CD4-positive, alpha-beta T cell treated with Interleukin-15 for 1 hour (primary cell): ENCODE measurements at places on chromosomes 3 and 15.

DNA sequence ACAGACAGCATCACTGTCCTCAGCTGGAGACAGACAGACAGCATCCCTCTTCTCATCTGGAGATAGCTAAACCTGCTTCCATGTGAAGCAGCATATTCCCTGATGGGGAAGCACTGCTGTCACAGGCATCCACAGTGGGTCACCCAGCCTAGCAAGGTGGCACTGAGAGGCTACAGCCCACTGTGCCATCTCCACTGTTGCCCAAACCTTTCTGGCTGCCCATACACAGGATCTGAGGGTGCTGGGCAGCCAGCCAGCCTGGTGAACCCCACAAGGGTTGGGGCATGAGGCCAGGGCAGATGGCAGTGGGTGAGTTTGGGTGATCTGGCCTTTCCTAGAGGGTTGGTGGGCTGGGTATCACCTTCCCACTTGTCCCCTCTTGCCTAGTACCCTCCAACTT lies 11.7 kb downstream of the CHST13 start:
- DNase-seq, result peak; percentile 1

DNA sequence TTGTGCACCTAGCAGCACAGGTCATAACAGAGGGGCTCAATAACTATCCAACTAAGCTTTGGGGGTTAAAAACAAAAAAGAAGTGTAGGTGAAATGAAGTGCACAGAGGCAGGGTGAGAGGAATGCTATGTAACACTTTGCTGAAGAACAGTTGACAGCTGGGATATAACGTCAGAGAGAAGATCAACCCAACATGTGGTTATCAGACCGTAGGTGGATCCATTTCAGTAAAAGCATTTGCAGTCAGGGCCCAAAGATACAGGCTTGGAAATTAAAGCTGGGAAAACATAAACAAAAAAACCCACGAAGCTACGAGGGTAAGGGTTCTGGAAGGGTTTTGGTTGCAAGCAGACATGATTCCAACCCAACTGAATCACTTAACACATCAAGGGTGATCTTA lies 377.5 kb upstream of the NR2F2 start:
- no peak for DNase-seq

- DNase-seq, result no peak
Measured at GRCh38 chr3:147895509-147895908, 486.3 kb downstream of the ZIC1 start.

GRCh38 chr15:81301815-81302399 lies 22.0 kb downstream of the STARD5 start:
- peak; percentile 69 for DNase-seq

DNA sequence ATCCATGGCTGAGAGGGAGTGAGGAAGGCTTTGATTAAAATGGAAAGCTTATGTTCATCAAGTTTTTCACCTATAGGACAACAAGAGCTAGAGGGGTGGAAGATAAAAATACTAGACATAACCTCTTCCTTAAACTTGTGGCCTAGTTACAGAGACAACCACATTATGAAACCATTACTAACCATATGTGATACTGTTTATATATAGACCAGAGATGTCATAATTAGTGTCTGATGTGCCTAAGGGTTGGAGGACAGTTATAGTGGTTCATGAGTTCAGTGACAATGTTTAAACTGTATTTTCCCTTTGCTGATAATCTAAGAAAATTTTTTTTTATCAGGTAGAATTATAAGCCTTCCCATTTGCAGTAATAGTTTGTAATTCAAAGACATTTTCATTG lies 23.7 kb downstream of the PHLDB2 start:
- no peak for DNase-seq

DNA sequence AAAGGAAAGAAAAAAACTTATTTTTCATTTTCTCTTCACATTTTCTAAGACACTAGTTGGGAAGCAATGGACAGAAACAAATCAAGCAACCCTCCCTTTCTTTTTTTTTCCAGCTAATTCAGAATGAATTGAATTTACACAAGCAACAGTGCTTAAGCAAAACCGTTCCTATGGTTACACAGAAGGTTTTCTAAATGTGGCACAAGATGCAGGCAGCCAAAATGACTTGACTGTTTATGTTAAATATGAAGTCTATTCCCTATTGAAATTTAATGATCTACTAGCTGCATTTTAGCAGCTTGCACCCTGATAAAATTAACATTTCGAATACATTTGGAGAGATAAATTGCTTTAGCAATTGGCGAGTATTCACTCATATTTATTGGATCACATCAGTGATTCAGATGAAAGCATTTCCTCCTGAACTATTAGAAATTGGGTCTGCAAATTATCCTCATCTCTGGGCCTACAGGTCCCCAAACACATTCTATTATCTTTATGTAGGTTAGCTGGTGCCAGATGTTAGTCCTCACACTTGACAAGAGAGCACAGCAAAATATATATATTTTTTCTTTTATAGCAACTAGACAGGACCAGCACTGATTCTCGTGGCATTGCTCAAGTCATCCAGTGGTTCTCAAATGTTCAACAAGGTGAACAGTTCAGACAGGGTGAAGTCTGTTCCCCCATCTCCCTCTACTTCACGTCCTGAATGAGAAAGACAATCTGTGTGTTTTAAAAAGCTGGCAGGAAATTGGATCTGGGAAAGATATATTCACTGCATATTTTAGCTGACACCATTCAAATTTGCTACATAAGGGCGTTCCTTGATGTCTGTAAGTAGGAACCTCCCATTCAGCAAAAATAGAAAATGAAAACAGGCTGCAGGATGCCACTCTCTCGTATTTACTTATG lies 463.6 kb upstream of the KCNMB2 start:
- no peak for DNase-seq

GRCh38 chr3:174120997-174121396 lies 723.5 kb downstream of the NLGN1 start:
- no peak for DNase-seq
